Breast epithelium (tissue), 4 donors: ENCODE measurements at places on chromosomes 7 and 10.

DNA sequence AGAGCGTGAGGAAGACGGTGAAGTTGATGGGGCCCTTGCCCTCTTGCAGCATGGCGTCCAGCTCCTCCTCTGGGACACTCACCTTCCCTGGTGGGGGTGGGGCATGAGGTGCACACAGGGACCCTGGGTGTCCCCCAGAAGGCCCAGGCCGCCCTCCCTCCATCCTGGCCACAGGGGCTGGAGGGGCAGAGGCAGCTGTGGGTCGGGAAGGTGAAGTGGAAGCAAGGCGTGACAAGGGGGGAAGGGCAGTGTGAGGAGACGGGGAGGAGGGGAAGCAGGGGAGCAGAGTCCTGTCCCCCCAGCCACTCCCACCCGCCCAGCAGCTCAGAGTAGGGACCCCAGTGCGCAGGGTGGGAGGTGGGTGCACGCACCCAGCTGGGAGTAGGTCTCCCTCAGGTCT, 791 bp downstream of the MYL7 start:
- no peaks in the 10 kb centered on the region for H3K36me3 ChIP-seq
- DNase-seq = no peak
- H3K27me3 ChIP-seq = peaks cover 2% of the 10 kb centered on the region

DNA sequence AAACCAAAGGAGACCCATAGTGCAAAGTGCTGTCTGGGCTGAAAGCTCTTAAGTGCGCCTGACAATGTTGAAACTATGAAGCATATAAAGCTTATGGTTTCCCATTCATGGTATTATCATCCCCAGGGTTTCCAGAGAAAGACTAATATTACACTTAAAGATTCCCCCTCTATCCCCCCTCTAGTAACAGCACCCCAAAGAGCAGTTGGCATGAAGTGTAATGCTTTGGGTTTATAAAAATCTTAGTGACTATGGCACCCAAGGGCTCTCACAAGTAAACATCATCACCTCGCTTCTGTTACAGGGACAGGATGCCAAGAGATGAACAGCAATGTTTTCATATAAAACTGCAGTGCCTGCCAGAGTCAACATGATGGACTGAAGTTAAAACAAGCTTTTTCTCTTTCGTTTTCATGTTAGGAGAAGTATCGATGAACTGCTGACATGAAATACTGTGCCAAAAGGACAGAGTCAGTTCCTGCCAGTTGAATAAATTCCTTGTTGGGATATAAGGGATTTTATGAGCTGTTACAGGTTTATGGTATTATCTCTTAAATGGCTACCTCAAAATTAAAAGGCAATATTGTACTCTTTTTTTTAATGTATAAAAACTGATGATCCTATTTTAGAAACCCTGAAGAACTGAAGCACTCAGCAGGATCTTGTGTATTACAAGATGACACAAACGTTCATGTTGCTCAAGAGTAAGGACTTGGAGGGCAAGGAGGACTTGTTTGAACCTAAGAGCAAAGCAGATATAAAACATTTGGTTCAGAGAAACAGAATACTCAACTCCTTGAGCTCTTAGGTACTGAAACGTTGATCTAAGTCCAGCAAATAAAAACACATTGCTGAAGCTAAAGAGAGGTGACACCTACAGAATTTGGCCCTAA, 203.7 kb upstream of the IMMP2L start:
- peak overlapping the region; percentile 14 for H3K27ac ChIP-seq
- H3K4me3 ChIP-seq = peak overlapping the region; percentile 3
- no peaks in the 10 kb centered on the region for H3K27me3 ChIP-seq
- no peak for DNase-seq
- no peaks in the 10 kb centered on the region for H3K4me1 ChIP-seq
- no peaks in the 10 kb centered on the region for H3K36me3 ChIP-seq

GRCh38 chr7:34249192-34249591, 343.9 kb downstream of the BMPER start:
- no peak overlapping the region for H3K4me3 ChIP-seq
- no peak overlapping the region for H3K27ac ChIP-seq
- H3K4me1 ChIP-seq = no peaks in the 10 kb centered on the region
- no peak for DNase-seq
- H3K27me3 ChIP-seq = no peaks in the 10 kb centered on the region

- no peaks in the 10 kb centered on the region for H3K27me3 ChIP-seq
- H3K4me1 ChIP-seq = no peaks in the 10 kb centered on the region
- no peaks in the 10 kb centered on the region for H3K36me3 ChIP-seq
- no peak overlapping the region for H3K27ac ChIP-seq
Observed at GRCh38 chr10:18142151-18142550, 1.9 kb downstream of the CACNB2 start.

- H3K27ac ChIP-seq = no peak overlapping the region
- no peak overlapping the region for H3K4me3 ChIP-seq
- H3K4me1 ChIP-seq = no peaks in the 10 kb centered on the region
- no peaks in the 10 kb centered on the region for H3K36me3 ChIP-seq
- DNase-seq = no peak
Observed at GRCh38 chr7:28239823-28240204, 59.2 kb upstream of the JAZF1 start.

GRCh38 chr7:100799037-100799896, 28.1 kb downstream of the EPHB4 start:
- H3K27ac ChIP-seq = no peak overlapping the region
- H3K4me1 ChIP-seq = no peaks in the 10 kb centered on the region
- no peaks in the 10 kb centered on the region for H3K27me3 ChIP-seq
- H3K36me3 ChIP-seq = no peaks in the 10 kb centered on the region

DNA sequence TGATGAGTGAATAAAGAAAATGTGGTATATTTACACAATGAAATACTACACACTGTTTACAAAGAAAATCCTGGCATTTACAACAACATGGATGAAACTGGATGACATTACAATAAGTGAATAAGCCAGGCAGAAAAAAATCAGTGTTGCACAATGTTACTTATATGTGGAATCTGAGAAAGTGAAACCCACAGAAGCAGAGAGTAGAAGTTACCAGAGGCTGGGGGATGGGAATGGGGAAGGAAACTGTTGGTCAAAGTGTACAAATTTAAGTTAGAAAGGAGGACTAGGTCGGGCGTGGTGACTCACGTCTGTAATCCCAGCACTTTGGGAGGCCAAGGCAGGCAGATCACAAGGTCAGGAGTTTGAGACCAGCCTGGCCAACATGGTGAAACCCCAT, 538.5 kb upstream of the MKI67 start:
- no peak overlapping the region for H3K4me3 ChIP-seq
- no peak overlapping the region for H3K27ac ChIP-seq
- no peak for DNase-seq
- H3K4me1 ChIP-seq = no peaks in the 10 kb centered on the region
- no peaks in the 10 kb centered on the region for H3K36me3 ChIP-seq
- H3K27me3 ChIP-seq = no peaks in the 10 kb centered on the region

GRCh38 chr7:31095286-31096197, 43.4 kb downstream of the ADCYAP1R1 start:
- no peaks in the 10 kb centered on the region for H3K27me3 ChIP-seq
- H3K4me3 ChIP-seq = no peak overlapping the region
- no peak overlapping the region for H3K27ac ChIP-seq
- no peak for DNase-seq
- H3K36me3 ChIP-seq = no peaks in the 10 kb centered on the region
